ENCODE measurements at places on chromosomes 2 and 18.

DNA sequence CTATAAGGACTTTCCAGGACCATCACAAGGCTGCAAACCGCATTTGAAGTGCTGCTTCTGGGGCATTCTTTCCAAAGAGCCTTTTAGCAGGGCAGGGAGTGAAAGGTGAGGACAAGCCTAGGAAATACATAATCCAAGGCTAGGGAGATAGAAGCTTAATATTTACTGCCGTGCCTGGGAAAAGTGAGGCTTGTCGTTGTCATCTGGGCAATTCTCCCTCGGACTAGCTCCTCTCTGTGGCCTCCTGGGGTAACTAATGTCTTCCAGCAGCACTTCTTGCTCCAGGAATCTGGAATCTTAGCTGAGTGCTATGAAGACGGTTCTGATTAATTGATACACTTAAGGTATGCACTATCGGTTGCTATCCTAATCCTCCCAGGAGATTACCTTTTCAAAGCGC is 69.3 kb upstream of the ATL2 start:
- no peak for DNase-seq

DNA sequence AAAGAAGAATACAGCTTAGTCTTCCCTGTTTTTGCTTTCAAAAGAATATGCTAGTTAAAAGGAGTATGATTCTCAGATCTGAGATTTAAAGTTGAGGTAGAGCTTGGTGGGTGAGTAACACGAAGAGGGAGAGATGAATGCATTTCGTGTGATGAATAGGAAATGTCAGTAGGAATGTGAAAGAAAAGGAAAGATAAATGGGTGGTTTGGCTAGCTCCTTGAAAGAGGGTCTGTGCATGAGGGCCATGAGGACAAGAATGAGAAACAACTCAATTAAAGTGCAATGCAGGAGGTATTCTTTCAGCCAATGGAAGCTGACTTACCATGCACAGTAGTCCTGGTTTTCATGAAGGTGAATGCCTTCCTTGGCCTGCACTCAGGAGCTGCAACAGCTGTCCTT is 248.2 kb downstream of the HNMT start:
- no peak for DNase-seq

GRCh38 chr2:235954888-235955480 is 213.2 kb downstream of the GBX2 start:
- no peak for DNase-seq

DNA sequence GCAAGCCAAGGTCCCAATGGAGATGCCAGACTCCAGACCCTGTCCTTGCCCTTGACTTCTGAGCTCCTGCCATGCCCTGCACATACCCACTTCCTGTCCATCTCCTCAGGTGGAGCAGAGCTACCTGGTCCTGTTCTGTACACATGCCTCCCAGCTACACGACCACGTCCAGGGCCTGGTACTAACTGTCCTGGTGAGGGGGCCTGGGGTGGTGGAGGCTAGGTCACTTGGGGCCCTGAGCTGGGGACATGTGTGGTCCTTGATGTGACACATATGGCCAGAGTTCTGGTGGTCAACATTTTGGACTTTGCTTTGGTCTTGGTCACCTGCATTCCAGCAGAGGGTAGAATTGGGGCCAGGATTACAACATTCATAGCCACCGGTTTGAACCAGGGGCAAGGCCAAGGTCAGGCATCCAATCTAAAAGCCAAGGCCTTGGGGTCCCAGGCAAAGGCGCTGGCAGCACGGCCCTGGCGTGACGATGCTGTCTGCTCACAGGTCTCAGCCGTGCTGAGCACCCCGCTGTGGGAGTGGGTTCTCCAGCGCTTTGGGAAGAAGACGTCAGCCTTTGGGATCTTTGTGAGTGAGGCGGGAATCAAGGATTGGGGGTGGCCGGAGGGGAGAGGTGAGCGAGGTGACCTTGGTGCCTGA is 12.6 kb downstream of the MFSD2B start:
- DNase-seq, result no peak

DNA sequence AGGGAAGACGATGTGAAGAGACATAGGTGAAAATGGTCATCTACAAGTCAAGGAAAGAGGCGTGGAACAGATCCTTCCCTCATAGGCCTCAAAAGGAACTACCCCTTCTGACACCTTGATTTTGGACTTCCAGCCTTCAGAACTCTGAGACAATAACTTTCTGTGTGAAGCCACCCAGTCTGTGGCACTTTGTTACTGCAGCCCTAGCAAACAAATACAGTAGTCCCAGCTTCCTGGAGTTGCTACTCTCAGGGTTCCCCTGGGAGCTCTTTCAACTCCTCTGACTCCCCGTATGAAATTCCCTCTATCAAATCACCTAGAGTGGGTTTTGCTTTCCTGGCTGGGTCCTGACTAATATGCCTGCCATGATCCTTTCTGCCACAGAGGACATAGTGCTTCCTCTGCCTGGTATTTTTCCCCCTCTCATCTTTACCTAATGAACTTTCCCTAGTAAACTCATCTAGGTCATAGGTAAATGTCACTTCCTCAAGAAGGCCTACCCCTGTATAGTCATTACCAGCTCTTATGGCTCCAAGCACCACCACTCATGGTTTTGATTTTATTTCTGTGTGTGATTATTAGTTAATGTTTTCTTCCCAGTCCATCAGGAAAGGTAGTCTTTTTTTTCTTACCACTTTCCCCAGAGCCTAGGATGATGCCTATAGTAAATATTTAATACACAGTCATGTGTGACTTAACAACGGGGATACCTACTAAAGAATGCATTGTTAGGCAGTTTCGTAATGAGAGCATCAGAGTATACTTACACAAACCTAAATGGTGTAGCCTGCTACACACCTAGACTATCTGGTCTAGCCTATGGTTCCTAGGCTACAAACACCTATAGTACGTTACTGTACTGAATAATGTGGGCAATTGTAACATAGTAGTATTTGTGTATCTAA is 111.5 kb upstream of the LGALSL start:
- no peak for DNase-seq

- no peak for DNase-seq
These were observed 119.2 kb upstream of the CCDC68 start for GRCh38 chr18:55078303-55078932.

- no peak for DNase-seq
These were observed 73.2 kb downstream of the MBP start for GRCh38 chr18:77059294-77059916.

DNA sequence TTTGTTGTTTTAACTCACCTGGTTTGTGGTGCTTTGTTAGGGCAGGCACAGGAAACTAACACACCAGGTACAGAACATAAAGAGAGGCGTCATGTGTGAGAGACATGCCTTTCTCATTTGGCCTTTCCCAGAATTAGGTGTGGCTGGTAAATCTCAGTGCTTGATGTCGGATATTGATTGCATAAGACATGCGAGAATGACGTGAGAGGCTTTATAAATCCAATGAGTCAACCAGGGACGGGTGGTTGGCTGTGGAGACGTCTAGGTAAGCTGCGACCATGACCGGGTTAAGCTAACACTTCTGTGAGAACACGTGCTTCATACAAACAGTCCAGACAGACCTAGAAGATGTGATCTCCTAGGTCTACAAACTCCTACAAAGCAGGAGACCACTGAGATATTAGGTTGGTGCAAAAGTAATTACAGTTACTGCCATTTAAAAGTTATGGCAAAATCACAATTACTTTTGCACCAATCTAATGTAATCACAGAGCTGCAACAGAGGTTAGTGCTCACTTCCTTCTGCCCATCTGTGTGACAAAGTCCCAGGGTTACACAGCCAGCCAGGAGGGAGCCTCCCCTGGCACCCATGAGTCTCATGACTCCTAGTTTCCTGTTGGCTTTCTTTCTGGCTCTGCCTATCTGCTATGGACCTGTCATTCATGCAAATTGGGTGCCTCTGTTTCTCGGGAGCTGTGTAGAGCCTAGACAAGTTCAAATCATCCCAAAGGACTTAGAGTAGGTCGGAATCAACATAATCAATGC is 98.9 kb upstream of the ATP8B1 start:
- DNase-seq, result no peak

DNA sequence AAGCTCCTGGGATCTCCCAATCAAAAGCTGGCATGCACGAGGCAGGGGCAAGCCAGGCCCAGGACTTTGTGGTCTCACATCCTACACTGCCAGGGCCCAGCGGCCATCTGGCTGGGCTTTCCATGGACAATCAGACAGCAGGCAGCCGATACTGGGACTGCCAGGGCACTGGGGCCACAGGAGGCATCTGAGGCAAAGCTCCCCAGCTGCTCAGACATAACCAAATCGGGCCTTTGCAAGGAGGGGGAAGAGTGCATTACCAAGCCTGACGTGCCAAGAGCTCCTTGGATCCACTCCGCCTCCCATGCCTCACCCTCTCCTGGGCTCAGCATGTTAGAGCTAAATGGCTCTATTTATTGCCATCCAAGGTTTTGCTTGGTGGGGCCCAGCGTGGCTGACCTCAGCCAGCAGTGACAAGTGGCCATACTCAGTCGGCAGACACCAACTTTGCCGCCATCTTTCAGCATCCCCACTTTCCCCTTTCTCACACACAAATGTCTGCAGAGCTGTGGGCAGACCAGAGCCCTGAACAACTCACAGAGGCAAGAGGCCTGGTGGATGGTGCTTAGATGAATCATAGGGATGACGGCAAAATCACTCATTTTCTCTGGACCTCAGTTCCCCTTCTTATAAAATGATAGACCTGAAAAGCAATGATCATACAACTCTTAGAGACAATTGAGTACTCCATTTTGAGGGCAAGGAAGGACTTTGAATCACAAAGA is 200.8 kb downstream of the TTC32 start:
- no peak for DNase-seq

- no peak for DNase-seq
These were observed 116.0 kb downstream of the MTX2 start for GRCh38 chr2:176385219-176385759.

Data from effector memory CD4-positive, alpha-beta T cell (primary cell).